ENCODE measurements at places on chromosomes 5 and 9. TPM values are rescaled to one million over a fixed set of nuclear protein-coding genes. Genes with fewer than 3 reads are reported as not detected.

The CNTNAP3 gene
- 4.2 TPM for total RNA-seq

GRCh38 chr9:135906291-135907005, 898 bp downstream of the CAMSAP1 start:
- no peak for DNase-seq

DNA sequence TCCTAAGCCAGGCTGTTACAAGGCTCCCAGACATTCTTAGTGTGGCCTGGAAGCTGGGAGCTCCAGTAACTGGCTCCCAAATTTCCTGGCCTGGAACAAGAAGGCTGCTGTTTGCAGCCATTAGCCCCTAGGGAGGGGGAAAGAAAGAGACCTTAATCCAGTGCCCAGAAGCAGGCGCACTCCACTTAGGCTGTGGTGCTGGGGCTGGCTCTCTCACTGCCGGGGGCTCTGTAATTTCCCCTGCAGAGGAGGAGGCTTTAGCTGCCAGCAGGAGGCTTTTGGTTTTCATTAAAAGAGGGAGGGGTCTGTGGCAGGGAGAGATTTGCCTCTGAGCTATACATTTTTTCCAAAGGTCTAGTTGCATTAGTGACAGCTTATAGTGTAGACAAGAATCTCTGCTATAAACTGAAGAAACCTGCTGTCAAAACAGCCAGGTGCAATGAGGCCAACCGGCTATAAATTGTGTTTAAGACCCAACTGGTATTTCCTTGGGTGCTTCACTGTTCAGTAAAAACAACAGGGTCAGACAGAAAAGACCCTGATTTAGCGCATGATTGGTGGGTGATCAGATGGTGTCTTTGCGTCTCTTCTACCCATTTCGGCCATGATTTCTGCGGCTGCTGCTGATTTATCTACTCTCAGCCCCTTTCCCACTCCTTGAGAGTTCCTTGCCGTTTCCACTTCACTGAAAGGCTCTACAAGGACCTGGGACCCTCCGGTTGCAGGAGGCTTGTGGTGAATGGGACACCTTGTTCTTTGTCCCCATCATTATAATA, 254.6 kb downstream of the AOPEP start:
- DNase-seq, result no peak

The LHX3 gene
- 0.10 TPM for total RNA-seq

Data from skin of body (tissue), 3 donors.